Naive B cell (primary cell): ENCODE measurements at places on chromosomes 1 and 21.
A peak's percentile ranks its signal among the peaks of the same experiment; 100 is the strongest.

GRCh38 chr1:200380589-200381021 is 29.2 kb downstream of the ZNF281 start:
- no peaks in the 10 kb centered on the region for H3K4me1 ChIP-seq
- H3K27ac ChIP-seq, result no peak overlapping the region
- no peaks in the 10 kb centered on the region for H3K27me3 ChIP-seq
- DNase-seq, result no peak
- H3K4me3 ChIP-seq, result no peak overlapping the region

- peaks cover 41% of the 10 kb centered on the region for H3K4me1 ChIP-seq
- H3K27ac ChIP-seq, result peak overlapping the region; percentile 67
- H3K27me3 ChIP-seq, result no peaks in the 10 kb centered on the region
- no peak overlapping the region for H3K4me3 ChIP-seq
These were observed 83.1 kb downstream of the CAPZB start for GRCh38 chr1:19402031-19402813.

DNA sequence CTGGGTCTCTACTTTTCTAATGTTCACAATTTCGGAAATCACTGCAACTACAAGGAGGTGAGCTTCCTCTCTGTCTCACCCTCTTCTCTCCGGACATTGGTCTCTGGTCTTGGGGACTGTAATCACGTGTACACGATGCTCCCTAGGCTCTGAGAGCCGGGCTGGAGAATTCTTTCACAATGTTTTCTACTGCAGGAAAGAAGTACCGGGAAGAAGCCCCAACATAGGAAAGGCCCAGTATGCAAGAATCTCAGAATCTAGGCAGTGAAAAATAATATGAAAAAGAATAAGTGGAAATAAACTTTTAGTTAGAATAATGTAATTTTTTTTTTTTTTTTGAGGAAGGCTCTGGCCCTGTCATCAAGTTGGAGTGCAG is 13.5 kb upstream of the HJV start:
- peaks cover 11% of the 10 kb centered on the region for H3K27me3 ChIP-seq
- peak overlapping the region; percentile 98 for H3K4me3 ChIP-seq
- peaks cover 31% of the 10 kb centered on the region for H3K4me1 ChIP-seq
- no peaks in the 10 kb centered on the region for H3K36me3 ChIP-seq
- H3K27ac ChIP-seq, result peak overlapping the region; percentile 100

DNA sequence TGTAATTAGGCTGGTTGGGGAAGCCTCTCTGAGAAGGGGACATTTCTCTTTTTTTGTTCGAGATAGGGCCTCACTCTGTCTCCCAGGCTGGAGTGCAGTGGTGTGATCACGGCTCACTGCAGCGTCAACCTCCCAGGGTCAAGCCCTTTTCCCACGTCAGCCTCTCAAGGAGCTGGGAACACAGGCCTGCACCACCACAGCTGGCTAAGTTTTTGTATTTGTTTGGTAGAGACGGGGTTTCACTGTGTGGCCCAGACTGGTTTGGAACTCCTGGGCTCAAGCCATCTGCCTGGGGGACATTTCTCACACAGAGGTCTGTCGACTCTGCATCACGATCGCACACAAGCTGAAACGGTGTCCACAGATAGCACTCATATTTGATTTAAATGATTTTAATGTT is 39.7 kb downstream of the HUNK start:
- H3K4me1 ChIP-seq, result no peaks in the 10 kb centered on the region
- no peak for DNase-seq
- H3K27ac ChIP-seq, result no peak overlapping the region

DNA sequence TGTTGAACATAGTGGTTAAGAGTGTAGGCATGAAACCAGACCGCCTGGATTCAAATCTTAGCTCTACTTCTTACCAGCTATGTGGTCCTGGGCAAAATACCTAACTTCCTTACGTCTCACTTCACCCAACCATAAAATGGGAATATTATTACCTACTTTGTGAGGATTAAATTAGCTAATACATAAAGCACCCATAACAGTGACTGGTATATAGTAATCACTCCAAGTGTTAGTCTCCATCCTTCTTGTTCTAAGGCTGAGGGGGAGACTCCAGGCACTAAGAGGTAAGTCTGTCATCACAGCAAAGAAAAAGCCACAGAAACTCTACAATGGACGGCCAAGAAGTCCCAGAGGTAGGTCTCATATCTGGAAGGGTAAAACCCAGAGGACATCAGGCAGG is 2.8 kb downstream of the SMG5 start:
- no peaks in the 10 kb centered on the region for H3K27me3 ChIP-seq
- DNase-seq, result no peak
- H3K4me3 ChIP-seq, result no peak overlapping the region
- H3K4me1 ChIP-seq, result peaks cover 45% of the 10 kb centered on the region
- H3K27ac ChIP-seq, result peak overlapping the region; percentile 39

DNA sequence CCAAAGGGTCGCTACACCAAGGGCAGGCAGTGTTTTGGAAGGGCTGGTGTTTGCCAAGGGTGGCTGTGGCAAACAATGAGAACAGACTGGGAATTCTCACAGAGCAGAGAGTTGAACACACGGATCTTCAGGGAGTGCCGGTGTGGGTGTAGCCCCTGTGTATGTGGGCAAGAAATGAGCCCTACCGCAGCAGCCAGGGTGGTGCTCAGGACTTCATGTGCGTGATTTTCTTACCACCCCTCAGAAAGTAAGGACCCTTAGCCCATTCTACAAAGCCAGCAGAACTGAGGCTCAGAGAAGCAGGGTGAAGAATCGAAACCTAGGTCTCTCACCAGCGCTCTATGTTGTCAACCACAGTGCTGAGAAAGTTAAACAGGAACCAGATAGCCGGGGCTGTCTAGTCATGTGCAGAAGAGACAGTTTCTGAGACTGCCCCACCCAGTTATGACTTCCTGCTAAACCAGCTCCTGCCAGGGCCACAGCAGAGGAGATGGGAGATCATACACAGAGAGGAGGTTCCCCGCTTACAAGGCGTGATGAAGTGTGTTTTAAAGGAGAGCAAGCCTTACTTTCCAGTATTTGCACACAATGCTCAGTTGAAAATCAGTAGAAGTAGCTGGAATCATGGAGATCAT is 21.9 kb upstream of the MORC3 start:
- peak overlapping the region; percentile 98 for H3K27ac ChIP-seq
- H3K4me1 ChIP-seq, result peaks cover 48% of the 10 kb centered on the region
- H3K27me3 ChIP-seq, result no peaks in the 10 kb centered on the region
- peak overlapping the region; percentile 89 for H3K4me3 ChIP-seq
- peak; percentile 90 for DNase-seq
- no peaks in the 10 kb centered on the region for H3K36me3 ChIP-seq

DNA sequence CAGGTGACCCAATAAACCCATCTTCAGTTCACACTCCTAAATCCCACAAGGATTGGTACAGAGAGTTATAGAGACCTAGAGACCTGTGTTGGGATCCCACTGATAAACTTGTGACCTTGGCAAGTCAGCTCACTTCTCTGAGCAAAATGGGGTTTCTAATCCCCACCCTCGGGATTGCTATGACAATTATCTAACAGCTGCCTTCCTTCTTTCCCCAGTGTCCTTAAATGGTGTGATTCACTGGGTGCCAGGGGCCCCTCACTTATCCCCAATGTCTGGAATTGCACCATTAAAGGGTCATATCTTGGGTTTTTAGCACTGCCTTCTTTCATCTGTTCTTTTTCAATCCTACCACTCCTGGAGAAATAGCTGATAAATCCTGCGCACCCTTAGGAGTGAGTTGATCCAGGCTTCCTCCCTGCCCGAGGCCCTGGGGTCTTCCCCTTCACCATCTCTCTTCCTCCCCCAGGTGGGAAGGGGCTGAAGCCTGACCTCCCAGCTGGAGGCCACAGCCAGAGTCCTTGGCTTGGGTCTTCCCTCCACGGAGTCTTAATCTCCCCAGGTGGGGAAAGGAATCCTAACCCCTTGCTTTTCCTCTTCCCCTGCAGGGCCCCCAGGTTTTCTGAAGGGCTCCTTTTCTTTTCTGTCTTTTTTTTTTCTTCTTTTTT is 39.7 kb downstream of the LACTBL1 start:
- no peak for DNase-seq
- no peak overlapping the region for H3K27ac ChIP-seq
- no peaks in the 10 kb centered on the region for H3K4me1 ChIP-seq
- no peaks in the 10 kb centered on the region for H3K36me3 ChIP-seq
- H3K4me3 ChIP-seq, result no peak overlapping the region
- peaks cover 36% of the 10 kb centered on the region for H3K27me3 ChIP-seq
